ENCODE measurements at places on chromosomes 2 and 18.

DNA sequence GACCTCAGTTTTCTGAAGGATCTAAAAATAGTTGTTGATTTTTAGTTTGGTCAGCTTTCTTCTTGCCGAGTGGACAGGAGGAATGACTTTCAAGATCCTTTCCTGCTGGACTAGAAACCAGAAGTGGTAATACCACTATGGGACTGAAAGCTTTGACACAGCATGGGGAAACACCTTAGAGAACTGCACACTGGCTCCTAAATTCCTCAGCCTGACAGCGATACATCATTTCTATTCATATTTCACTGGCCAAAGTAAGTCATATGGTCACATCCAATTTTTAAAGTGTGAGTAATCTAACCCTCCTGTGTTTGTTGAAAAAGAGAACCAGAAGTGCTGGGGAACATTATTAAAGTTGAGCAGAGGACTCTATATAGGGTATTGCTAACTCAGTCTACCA lies 244.7 kb upstream of the MMADHC start:
- no peak for DNase-seq

- DNase-seq: no peak
These were observed 11.4 kb downstream of the CRYGD start for GRCh38 chr2:208112969-208113368.

DNA sequence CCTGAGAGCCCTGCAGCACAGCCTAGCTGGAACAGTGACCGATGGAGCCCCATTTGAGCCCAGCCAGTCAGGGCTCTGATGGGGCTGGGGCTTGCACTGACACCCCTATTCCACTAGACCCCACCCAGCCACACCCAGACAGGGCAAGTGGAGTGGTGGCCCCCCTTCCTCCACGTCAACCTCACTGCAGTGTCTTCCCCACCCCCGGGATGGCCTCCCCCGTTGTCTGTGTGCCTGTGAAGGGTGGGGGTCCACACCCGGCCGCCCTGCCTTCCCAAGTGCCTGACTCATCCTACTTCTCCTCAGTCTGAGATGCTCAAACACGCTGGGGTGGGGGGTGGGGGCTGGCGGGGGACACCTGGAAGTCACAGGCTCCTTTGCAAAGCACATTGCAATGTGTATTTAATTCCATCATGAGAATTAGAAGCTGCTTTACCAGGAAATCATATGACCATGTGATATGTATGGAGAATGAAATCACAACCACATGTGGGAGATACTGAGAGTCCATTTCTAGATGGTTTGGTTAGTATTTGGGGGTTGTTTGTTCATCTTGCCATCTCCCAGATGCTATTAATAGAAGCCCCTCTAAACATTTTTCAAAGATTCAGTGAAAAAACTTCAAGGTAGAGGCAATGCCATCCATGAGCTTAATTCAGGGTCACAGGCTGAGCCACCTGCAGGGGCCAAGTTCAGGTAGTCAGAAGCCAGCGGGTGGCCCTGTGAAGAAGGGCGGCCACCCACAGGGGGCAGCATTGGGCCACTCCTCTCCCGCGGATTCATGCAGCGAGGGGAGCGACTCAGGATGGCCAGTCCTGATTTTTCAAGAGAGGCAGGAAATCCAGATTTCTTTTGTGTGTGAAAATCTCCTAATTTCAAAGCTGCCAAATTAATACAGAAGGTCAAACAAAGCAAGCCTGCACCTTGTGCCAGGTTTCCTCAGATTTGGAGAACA lies 22.7 kb upstream of the GMPPA start:
- DNase-seq: peak; percentile 37

DNA sequence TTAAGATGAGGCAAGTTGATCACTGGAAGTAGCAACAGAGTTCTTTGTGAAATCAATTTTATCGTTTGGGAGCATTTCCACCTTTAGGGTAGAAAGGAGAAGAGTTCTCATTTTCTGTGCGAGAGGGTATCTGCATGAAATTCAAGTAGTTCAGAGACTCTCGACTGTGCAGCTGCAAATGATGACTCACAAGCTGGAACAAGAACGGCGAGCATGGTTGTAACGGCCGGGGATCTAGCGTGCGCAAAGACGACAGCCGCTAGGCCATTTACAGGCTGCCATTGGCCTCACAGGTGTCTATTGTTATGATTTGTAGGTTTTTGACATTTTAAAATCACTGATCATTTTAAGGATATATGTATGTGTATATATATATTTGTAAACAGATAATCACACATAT lies 5.2 kb downstream of the KLHL29 start:
- DNase-seq: no peak

DNA sequence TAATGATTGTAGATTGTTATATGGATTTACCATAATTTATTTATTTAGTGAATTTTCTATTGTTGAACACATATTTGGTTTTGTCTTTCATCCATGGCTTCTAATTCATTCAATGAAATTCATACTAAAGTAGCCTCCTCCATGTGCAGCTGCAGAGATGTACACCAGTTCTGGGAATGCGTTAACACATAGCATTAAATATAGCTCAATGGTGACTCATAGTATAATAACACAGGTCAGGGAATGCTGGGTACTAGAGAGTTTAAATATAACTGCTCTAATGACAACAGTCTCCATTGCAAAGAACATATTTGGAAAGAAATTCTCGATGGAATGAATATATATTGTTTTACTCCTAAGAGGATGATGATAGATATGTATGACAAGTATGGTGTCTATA lies 1190.2 kb upstream of the NRXN1 start:
- no peak for DNase-seq

DNA sequence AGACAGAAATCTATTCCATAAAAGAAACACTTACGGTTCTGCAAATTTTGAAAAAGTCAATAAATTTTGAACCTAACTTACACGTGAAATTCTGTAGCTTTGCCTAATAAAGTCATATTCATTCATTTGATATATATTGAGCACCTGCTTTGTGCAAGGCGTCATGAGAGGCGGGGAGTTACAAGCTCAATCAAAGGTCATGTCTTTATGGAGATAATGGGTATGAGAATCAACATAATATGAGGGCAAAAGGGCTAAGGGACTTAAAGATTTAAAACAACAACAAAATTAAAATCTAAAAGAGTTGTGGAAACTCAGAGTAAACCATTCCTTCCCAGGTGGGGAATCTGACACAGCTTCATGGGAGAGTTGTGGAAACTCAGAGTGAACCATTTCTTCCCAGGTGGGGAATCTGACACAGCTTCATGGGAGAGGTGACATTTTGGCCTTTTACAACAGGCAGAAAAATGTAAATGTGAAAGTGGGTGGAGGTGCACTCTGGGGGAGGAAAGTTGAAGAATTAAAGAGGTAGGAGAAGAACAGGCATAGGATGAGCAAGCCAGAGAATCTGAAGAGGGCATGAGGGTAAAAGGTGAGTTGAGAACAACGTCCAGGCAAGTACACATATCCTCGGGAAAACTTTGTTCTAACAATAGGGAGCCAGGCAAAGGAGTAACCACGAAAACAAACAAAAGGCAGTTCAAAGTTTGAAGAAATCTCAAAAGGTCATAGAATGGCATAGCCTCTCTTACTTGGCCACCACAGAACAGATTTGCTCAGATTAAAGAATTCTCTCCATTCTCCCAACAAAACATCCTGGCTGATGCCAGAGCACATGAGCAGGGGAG lies 49.5 kb upstream of the CD226 start:
- no peak for DNase-seq

DNA sequence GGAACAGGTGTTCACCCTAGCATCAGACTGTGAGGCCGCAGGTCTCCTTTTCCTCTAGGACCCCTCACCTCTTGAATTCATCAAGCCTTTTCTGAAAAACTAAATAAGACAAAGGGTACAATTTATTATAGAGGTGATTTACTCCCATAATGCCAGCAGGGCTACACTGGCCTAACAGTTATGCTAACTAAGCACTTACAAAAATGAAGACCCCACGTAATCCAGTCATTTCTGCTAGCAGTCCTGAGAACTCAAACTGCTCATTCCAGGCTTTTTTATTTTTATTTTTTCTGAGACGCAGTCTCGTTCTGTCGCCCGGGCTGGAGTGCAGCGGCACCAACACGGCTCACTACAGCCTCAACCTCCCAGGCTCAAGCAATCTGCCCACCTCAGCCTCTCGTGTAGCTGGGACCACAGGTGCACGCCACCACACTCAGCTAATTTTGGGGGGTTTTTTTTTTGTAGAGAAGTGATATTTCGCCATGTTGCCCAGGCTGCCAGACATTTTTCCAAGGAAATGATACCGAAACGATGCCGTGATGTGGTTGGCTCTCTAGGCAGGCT lies 14.2 kb downstream of the CAPG start:
- DNase-seq: no peak

DNA sequence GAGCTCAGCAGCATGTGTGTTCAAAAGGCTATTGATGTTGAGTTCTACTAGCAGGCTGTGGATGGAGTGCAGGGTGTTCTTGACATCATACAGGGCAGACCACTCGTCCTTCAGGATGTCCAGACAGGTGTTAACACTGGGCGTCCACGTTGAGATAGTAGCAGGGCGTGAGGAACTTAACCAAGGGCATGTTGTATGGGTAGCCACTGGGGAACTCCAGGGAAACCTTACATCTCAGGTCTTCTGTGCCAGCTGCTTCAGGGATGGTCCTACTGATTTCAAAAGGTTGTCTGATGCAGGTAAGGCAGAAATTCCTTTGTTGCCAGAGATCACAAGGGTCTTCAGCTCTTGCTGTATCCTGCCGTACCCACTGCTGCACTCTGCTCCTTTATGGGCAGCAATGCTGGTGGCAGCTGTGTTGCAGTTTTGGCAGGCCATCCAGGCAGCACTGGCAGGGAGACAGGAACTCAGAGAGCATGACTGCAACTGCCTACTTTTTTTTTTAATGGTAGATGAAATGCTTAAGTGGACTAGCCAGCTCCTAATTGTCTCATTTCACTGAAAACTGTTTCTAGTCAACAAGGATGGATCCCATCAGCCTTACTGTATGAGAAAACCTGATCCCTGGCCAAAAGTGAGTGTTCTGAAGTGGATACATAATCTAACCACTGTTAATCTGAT lies 32.4 kb upstream of the RBBP8 start:
- DNase-seq: no peak

DNA sequence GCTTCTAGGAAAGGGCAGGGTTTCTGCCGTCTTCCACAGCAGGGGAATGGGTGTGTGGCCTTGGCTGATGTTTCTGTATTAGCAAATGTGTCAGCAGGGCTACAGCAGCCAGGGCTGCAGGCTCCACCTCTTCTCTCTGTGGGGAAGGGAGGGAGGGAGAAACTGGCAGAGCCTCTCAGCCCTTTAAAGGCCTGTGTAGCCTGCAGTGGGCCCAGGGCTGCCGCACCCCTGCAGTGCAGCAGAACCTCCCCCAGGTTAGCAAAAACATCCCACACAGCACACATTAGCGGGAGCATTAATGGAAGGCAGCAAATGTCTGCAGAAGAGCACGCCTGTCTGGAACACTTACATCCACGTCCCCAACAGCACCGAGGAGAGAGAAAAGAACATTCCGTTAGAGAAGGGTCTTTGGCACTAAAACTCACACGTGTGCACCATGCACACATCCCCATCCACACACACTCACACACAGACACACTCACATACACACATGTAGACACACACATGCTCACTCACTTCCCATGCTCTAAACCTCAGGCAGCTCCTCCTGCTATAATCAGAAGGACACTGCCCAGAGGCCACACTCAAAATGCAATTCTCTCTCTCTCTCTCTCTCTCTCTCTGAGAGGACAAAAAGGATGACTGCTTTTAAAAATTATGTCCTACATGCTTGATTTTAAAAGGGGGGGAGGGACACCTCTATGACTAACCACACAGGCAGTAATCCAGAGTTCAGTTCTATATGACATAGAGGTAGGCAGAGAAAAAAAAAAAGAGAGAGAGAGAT lies 24.1 kb downstream of the MRPL35 start:
- no peak for DNase-seq

DNA sequence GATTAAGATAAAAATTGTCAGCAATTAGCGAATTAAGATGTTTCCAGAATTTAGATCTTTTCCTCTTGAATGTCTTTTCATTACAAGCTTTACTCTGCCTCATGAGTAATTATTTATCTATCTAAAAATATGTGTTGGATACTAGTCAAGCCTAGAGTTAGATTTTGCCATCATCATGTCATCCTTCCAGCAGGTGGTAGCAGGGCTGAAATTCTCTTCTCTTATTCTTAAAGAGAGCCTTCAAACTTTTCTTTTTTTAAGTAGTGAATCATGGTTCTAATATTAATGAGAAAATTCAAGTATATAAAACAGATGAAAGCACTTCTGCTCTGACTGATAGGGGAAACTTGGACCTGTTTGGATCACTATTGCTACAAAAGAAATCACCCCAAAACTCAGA lies 240.7 kb upstream of the EPAS1 start:
- DNase-seq: no peak

DNA sequence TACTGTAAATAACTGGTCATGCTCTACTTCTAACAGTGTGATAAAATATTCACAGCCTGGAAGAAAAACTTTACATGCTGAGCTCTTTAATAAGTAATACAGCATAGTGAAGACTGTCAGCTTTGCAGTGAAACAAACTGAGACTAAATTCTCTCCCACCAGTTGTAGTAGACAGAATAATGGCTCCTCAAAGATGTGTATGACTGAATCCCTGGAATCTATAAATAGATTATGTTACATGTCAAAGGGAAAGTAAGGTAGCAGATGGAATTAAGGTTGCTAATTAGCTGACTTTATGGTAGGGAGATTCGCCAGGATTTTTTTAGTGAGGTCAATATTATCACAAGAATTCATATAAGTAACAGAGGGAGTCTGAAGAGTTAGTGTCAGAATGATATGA lies 609.5 kb upstream of the VRK2 start:
- no peak for DNase-seq

DNA sequence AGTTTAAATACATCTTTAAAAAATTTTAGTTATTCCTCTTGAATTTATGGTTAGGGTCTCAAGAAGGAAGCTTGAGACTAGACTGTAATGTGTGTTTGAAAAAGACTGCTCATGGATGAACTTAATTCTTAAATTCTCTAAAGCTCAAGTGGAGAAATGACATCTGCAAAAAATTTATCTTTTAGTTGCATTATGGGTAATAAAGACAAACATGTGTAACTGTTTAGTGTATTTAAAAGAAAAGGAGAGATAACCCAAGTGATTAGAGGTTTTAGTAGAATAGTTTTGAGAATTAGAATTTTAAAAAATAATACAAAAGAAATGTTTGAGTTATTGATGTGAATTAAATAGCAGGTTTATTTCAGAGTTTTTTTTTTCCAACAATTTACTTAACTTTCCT lies 36.7 kb downstream of the GALNT1 start:
- DNase-seq: no peak

DNA sequence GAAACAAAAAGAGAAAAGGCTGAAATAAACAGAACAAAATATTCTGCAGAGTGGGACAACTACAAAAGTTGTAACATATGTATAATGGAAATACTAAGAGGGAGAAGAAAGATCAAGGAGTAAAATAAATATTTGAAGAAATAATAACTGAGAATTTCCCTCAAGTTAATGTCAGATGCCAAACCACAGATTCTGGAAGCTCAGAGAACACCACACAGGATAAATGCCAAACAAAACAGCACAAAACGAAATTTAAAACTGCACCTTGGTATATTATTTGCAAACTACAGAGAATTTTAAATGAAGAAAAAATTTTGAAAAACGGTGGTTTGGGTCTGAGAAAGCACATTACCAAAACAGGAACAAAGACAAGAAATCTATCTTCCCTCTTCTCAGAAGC lies 1588.9 kb upstream of the TMEFF2 start:
- DNase-seq: no peak

All from effector CD4-positive, alpha-beta T cell (primary cell).